ENCODE measurements at places on chromosomes 12 and 14. TPM values are rescaled to one million over a fixed set of nuclear protein-coding genes. Genes with fewer than 3 reads are reported as not detected.

DNA sequence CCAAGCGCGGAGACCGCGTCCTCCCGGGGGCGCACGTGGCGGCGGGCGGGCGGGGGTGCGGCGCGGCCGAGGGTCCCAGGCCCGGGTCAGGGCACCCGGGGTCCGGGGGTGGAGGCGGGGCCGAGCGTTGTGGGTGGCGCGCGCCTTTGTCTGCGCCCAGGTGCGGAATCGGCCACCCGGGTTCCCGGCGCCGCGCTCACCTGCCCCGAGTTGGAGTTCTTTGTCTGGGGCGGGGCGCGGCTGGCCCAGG is 50.1 kb downstream of the LRCOL1 start:
- H3K27ac ChIP-seq, result no peak overlapping the region
- H3K4me3 ChIP-seq, result peak overlapping the region; percentile 67
- no peaks in the 10 kb centered on the region for H3K27me3 ChIP-seq
- no peak for DNase-seq
- H3K4me1 ChIP-seq, result peaks cover 5% of the 10 kb centered on the region
- H3K36me3 ChIP-seq, result peaks cover 13% of the 10 kb centered on the region

CACNA1C gene
- not detected for total RNA-seq

RFLNA gene
- total RNA-seq, result not detected

BRMS1L gene
- 10.8 TPM for total RNA-seq

TMEM30B gene
- total RNA-seq, result 0.22 TPM

DNA sequence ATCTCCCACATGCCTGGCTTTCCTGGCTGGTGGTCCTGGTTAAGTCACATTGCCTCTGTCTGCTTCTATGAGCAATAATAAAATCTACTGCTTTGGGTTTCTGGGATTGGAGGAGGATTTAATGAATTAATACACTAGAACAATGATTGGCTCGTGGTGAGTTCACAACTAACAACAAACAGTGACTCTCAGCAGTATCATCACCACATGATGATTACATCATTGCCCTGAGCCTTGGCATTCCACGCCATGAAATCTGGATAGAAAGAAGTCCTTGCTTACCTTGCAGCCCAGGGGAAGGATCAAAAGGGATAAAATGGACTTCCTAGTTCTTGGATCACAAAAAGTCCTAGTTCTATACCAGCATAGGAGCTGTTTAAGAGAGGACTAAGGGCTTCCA is 1069.0 kb downstream of the VRK1 start:
- no peaks in the 10 kb centered on the region for H3K27me3 ChIP-seq
- H3K27ac ChIP-seq, result no peak overlapping the region
- H3K4me1 ChIP-seq, result peaks cover 5% of the 10 kb centered on the region
- DNase-seq, result no peak
- H3K36me3 ChIP-seq, result no peaks in the 10 kb centered on the region

GRCh38 chr12:75155962-75156361 is 53.7 kb downstream of the KCNC2 start:
- H3K4me3 ChIP-seq, result no peak overlapping the region
- no peak overlapping the region for H3K27ac ChIP-seq
- no peaks in the 10 kb centered on the region for H3K27me3 ChIP-seq
- H3K4me1 ChIP-seq, result no peaks in the 10 kb centered on the region

GRCh38 chr14:24435998-24436354 is 6.2 kb downstream of the KHNYN start:
- DNase-seq, result no peak
- H3K27ac ChIP-seq, result no peak overlapping the region
- H3K4me3 ChIP-seq, result no peak overlapping the region
- peaks cover 86% of the 10 kb centered on the region for H3K36me3 ChIP-seq
- H3K4me1 ChIP-seq, result peaks cover 19% of the 10 kb centered on the region
- no peaks in the 10 kb centered on the region for H3K27me3 ChIP-seq

- no peaks in the 10 kb centered on the region for H3K27me3 ChIP-seq
- H3K27ac ChIP-seq, result peak overlapping the region; percentile 5
- peaks cover 91% of the 10 kb centered on the region for H3K36me3 ChIP-seq
- H3K4me1 ChIP-seq, result peaks cover 39% of the 10 kb centered on the region
Measured at GRCh38 chr12:6936636-6937480, 6.8 kb upstream of the RNU7-1 start.

GRCh38 chr12:117020536-117021220 is 78.5 kb downstream of the TESC start:
- H3K27ac ChIP-seq, result no peak overlapping the region
- no peak overlapping the region for H3K4me3 ChIP-seq
- H3K27me3 ChIP-seq, result no peaks in the 10 kb centered on the region

GRCh38 chr12:41474001-41474400 is 285.9 kb downstream of the PDZRN4 start:
- H3K4me1 ChIP-seq, result no peaks in the 10 kb centered on the region
- no peaks in the 10 kb centered on the region for H3K36me3 ChIP-seq
- peaks cover 74% of the 10 kb centered on the region for H3K27me3 ChIP-seq
- no peak overlapping the region for H3K27ac ChIP-seq

DNA sequence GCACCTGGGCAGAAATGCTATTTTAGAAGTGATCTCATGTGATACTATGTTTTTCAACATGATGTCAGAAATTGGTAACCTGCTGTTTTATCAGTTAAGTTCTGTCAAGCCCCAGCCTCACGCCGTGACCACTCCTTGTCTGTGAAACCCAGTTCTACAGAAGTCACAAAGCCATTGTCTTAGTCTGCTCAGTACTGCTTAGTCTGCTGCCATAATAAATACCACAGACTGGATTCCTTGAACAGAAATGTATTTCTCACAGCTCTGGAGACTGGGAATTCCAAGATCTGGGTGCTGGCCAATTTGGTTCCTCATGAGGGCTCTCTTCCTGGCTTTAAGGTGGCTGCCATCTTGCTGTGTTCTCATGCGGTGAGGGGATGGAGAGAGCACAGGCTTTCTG is 176.9 kb downstream of the PRKCH start:
- no peak for DNase-seq
- H3K27ac ChIP-seq, result peak overlapping the region; percentile 76
- H3K4me3 ChIP-seq, result no peak overlapping the region
- no peaks in the 10 kb centered on the region for H3K36me3 ChIP-seq
- H3K4me1 ChIP-seq, result peaks cover 24% of the 10 kb centered on the region
- no peaks in the 10 kb centered on the region for H3K27me3 ChIP-seq

- H3K4me1 ChIP-seq, result peaks cover 47% of the 10 kb centered on the region
- no peak overlapping the region for H3K4me3 ChIP-seq
- no peaks in the 10 kb centered on the region for H3K36me3 ChIP-seq
- no peak overlapping the region for H3K27ac ChIP-seq
- no peak for DNase-seq
- H3K27me3 ChIP-seq, result no peaks in the 10 kb centered on the region
Measured at GRCh38 chr12:69468237-69469026, 1.8 kb upstream of the FRS2 start.

DNA sequence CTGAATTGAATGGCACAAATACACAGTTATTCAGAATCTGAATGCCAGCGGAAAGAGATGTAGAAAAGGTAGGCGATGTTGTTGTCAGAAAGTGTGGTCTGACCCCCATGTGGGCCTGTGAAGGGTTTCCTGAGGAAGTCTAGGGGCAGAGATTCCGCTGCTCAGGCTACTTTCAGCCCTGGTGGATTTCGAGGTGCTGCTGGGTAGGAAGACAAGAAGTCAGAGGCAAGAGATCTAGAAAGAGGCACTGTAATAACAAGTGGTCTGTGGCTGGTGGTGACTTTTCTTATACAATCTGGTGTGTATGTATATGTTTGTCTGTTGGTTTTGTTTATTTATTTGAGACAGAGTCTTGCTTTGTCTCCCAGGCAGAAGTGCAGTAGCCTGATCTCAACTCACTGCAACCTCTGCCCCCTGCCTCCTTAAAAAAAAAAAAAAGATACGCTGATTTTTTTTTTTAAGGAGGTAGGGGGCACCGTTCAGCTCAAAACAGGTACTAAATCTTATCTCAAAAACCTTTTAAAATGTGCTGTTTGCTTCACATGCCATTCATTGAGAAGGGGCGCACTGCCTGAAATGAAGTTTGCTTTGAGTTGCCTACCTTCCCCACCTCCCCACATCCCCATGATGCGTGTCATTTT is 27.1 kb upstream of the MANSC4 start:
- H3K4me1 ChIP-seq, result no peaks in the 10 kb centered on the region
- no peak overlapping the region for H3K27ac ChIP-seq
- DNase-seq, result no peak
- H3K4me3 ChIP-seq, result no peak overlapping the region

A2M gene
- not detected for total RNA-seq

- peak; percentile 65 for DNase-seq
- H3K27ac ChIP-seq, result no peak overlapping the region
- peaks cover 13% of the 10 kb centered on the region for H3K27me3 ChIP-seq
- H3K4me3 ChIP-seq, result no peak overlapping the region
- H3K4me1 ChIP-seq, result peaks cover 10% of the 10 kb centered on the region
Measured at GRCh38 chr14:103108749-103109207, 14.3 kb downstream of the EXOC3L4 start.

NAP1L1 gene
- total RNA-seq, result 493 TPM

DNA sequence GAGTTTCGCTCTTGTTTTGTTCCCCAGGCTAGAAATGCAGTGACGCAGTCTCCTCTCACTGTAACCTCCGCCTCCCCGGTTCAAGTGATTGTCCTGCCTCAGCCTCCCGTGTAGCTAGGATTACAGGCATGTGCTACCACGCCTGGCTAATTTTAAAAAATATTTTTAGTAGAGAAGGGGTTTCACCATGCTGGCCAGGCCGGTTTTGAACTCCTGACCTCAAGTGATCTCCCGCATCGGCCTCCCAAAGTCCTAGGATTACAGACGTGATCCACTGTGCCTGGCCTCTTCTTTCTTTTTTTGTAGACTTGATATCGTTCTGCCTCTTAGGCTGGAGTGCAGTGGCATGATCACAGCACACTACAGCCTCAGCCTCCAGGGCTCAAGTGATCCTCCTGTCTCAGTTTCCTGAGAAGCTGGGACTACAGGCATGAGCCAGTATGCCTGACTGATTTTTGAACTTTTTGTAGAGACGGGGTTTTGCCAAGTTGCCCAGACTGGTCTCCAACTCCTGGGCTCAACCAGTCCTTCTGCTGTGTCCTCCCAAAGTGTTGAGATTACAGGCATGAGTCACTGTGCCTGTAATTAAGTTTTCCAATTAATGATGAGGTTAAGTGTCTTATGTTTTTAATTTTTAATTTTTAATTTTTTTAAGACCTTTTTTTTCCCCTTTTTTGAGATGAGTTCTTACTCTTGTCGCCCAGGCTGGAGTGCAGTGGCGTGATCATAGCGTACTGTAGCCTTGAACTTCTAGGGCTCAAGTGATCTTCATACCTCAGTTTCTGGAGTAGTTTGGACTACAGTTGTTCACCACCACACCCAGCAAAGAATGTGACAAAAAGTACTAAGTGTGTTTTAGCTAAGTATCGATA is 10.2 kb downstream of the RCOR1 start:
- H3K4me3 ChIP-seq, result no peak overlapping the region
- DNase-seq, result no peak
- H3K27me3 ChIP-seq, result no peaks in the 10 kb centered on the region

- DNase-seq, result peak; percentile 89
- peak overlapping the region; percentile 35 for H3K4me3 ChIP-seq
- no peaks in the 10 kb centered on the region for H3K27me3 ChIP-seq
- peaks cover 26% of the 10 kb centered on the region for H3K4me1 ChIP-seq
- H3K36me3 ChIP-seq, result peaks cover 4% of the 10 kb centered on the region
- peak overlapping the region; percentile 100 for H3K27ac ChIP-seq
Measured at GRCh38 chr12:103858953-103859601, 18.0 kb upstream of the NT5DC3 start.

DNA sequence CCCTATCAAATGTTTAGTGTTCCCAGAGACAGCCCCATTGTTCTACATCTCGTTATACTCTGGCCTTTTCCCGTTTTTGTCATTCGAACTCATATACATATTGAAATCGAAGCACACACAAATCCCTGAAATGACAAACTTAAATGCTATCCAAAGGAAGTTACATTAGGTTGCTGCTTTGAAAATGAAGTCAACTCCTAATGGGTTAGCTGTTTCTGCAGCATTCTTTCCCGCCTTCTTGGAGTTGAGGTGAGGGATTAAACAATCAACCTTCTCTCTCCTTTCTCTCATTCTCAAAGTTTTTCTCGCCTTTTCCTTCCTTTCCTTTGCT is 642 bp upstream of the PHC1 start:
- H3K27ac ChIP-seq, result no peak overlapping the region
- peak overlapping the region; percentile 76 for H3K4me3 ChIP-seq
- peaks cover 16% of the 10 kb centered on the region for H3K4me1 ChIP-seq
- H3K36me3 ChIP-seq, result peaks cover 6% of the 10 kb centered on the region
- DNase-seq, result no peak
- H3K27me3 ChIP-seq, result no peaks in the 10 kb centered on the region

DNA sequence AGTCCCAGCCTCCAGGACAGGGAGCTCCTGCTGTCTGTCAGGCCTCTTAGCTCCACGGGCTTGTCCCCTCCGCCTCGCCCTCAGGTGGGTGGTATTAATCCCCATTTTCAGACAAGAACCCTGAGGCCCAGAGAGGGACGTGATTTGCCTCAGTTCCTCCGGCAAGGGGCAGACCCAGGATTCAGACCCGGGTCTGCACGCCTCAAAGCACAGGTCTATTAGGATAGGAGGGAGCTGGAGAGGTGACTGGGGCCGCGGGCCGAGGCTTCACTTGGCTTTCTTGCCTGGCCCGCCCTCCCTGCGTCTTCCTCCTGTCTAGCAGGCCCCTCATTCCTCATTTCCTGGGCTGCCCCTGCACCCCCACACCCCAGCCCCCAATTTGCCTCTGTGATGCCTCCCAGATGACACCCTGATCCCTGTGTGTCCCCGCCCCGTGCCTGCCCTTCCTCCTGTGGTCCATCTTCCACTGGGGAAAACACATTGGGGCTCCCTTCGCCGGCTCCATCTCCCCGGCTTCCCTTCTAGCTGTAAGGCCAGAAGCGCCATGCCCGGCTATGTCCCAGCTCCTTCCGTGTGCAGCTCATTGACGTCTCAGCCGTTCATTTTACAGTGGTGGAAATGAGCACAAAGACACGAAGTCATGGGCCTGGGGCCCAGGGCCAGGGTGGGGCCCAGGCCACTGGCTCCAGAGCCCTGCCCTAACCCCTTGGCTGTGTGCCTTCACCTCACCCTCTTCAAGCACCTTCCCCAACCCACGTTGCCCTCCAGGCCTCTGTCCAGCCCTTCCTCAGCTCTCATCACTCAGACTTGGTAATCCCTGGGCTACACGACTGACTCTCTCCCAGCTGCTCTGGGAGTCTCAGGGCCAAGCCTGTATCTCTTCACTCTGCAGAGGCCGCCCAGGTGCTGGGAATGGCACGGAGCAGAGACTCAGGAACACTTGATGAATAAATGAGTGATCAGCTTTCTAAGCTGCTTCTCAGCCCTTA is 15.5 kb upstream of the CYP46A1 start:
- H3K36me3 ChIP-seq, result no peaks in the 10 kb centered on the region
- H3K27me3 ChIP-seq, result no peaks in the 10 kb centered on the region
- DNase-seq, result no peak
- H3K4me3 ChIP-seq, result no peak overlapping the region
- no peak overlapping the region for H3K27ac ChIP-seq

CLEC1B gene
- not detected for total RNA-seq

PTPRR gene
- not detected for total RNA-seq

GRCh38 chr12:132872975-132873421 is 14.4 kb downstream of the CHFR start:
- no peaks in the 10 kb centered on the region for H3K27me3 ChIP-seq
- DNase-seq, result no peak
- H3K4me3 ChIP-seq, result no peak overlapping the region
- H3K36me3 ChIP-seq, result peaks cover 83% of the 10 kb centered on the region
- no peak overlapping the region for H3K27ac ChIP-seq

GLI1 gene
- total RNA-seq, result not detected

GRCh38 chr12:31506515-31507306 is 84.2 kb downstream of the DENND5B start:
- H3K27ac ChIP-seq, result peak overlapping the region; percentile 21
- H3K36me3 ChIP-seq, result peaks cover 7% of the 10 kb centered on the region
- no peak for DNase-seq
- no peak overlapping the region for H3K4me3 ChIP-seq

PRH2 gene
- not detected for total RNA-seq

SSTR1 gene
- 0.29 TPM for total RNA-seq
